ENCODE measurements at places on chromosomes 2 and 18.

DNA sequence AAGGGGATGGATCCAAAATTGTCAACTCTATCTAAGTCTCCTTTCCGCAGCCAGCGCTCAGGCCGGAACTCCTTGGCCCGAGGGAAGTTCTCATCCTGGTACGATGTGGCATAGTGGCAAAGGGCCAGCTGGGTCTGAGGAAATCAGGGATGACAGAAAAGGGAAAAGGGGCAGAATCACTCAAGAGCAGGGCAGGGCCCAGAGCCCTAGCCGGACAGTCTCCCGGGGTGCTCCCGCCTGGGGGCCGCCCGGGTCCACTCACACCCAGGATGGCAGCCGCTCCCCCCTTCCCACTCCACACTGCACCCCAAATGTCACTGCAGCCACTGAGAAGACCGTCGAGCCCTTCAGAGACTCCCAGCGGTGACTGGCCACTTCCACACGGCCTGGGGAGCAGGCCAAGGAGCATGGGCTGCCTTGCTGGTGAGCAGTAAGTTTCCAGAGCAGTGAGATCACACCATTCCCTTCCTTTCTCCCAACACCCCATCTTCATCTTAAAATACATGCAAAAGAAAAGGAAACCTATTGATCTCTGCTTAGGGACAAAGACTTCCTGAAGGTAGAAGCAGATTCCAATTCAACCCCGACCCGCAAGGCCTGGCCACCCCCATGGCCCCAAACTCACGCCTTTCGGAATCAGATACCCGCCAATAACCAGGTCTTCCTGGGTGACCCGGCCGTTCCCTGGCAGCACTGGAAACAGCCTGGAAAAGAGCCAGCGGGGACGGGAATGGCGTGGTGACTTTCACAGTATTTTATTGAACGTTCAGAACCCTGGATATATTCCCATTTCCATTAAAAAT, 26.7 kb downstream of the CYP27C1 start:
- DNase-seq: no peak

- DNase-seq: no peak
Measured at GRCh38 chr2:23118313-23118712, 266.7 kb upstream of the KLHL29 start.

DNA sequence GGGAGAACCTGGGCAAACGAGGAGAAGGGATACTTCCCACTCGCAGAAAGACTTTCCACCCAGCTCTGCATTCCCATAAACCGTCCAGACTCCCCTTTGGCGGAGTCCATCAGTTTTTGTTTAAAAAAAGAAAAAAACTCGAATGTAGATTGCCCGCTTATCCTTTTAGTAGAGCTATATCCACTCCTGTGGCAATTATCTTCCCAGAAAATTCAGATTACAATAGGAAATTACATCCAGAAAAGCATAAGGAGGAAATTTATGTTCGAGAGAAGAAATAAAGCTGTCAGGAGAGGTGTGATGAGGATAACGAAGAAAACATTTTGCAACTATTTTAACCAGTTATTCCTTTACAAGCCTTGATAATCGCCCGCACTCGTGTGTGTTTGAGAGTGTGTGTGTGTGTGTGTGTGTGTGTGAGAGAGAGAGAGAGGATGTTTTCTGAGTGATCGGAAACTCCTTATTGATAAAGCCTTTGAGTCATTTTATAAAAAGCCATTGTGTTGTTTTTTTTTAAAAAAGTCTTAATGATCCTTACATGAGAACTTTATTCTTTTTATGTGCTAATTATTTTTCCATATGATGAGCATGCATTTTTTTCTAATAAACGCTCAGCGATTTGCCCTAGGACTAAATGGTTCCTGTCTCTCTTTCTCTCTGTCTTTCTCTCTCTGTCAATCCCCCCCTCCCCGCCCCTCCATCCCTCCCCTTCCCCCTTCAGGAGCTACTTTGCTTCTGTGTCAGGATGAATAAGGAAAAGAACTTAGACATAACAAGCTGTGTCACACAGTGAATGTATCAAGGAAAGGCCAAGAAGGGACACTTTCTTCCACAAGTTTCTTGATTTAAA, 1.1 kb upstream of the PPP3R1 start:
- DNase-seq: peak; percentile 65

DNA sequence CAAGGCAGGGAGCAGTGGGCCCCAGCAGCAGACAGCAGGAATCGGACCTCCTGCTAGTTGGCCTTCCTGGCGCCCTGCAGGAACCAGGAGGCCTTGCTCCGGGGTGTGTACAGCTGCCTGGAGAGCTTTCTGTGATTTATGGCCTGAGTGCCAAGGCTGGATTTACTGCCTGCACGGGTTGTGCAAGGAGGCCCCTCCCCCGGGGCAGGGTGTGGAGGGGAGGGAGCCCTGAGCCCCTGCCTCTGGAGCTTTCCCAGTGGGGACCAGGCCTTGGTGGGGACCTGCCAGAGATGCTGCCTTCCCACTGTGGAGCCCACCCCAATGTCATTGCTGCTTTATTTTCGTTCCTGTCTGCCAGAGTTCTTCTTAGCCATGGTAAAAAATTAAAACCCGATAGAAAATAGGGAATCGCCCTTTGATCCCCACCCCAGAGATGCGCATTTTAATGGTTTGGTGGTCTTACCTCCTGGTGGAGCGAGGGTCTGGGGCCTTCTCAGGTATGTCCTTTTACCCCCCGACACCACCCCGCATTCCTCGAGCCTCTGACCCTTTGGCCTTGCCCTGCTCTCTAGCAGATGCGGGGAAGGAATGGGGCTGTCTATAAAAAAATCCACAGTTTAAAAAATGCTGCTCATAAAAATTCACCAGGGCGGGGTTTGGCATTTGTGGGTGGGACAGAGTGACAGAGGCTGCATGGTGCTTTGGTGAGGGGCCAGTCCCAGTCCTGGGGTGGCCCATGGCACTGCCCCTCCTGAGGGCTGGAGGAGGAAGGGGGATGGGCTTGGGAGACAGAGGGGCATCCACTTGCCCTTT, 6.9 kb upstream of the RALB start:
- DNase-seq: no peak

GRCh38 chr18:57084331-57085271, 62.3 kb upstream of the BOD1L2 start:
- DNase-seq: no peak

GRCh38 chr2:235642446-235643098, 148.7 kb downstream of the AGAP1 start:
- no peak for DNase-seq

DNA sequence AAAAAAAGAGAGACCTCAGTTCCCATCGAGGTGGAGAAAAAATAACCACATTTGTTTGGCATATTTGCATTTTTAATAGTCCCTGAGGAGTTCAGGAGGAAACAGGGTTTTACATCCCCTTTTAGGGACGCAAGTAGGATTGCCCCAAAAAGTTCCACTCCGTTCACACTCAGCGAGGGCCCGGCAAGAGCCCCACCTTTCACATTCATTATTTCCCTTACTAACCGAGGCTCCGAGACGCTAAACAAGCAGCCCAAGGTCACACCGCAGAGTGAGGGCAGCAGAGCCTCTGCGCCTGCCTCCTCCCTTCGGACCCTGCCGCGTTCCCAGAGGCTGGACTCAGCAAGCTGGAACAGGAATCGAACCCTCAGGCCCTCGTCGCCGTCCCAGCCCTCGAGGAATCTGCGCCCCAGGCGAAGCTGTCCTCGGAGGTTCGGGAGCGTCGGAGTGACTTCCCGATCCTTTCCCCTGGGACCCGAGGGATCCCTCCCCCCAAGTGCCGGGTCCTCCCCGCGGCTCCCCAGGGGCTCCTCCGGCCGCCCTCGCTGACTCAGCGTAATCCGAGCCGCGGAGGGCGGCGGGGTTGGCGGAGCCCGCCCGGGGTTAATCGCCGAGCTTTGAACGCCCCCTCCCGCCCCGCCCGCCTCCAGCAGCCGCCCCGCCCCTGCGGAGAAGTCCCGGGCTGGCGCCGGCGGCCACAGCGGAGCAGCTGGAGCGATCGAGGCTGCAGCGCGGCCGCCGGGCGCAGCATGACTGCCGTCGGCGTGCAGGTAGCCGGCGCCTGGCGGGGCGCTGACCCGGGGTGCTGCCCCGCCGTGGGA, at the start of gene TMEM37:
TMEM37 (plus strand) TSS at position 700 of the 821 bp plus-strand sequence; CDS start at position 750, 50 bp downstream.
- DNase-seq: no peak

GRCh38 chr18:12580630-12581342, 77.1 kb downstream of the SPIRE1 start:
- no peak for DNase-seq

DNA sequence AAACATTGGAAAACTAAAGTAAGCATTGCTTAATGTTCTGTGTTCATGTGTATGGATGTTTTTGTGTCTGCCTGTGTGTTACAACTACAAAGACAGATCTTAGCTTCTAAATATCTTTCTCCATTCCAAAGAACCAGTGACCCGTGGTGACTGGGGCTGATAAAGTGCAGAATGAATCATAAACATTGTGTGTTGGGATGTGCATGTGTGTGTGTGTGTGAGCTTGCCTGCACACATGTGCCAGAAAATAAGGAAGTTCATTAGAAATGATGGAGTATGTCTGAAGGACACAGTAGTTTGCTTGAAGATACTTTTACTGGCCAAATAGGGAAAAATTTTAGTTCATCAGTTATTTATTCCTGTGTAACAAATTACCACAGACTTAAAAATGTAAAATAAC, 756.6 kb upstream of the CELF4 start:
- DNase-seq: no peak

GRCh38 chr2:75560768-75561565, at the start of gene EVA1A:
Gene EVA1A, minus strand, starts transcription at chr2:75560939. Its CDS starts 42,799 bp downstream, at chr2:75518140.
- DNase-seq: no peak

DNA sequence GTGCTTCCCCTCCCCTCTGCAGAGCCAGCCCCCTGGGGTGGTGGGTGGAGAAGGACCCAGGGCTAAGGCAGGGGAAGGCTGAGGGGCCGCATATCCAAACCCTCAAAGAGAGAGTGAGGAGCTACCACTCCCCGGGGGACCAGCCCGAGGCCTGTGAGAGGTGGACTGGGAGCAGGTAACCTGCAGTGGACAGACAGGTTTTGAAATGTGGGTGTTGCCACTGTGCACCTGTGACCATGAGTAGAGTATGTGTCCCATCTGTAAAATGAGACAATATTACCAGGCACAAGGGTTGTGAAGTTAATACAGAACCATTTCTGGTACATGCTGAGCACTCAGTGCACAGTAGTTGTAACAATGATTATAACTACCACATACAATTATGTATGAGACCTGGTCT, 51.2 kb upstream of the POMC start:
- no peak for DNase-seq

DNA sequence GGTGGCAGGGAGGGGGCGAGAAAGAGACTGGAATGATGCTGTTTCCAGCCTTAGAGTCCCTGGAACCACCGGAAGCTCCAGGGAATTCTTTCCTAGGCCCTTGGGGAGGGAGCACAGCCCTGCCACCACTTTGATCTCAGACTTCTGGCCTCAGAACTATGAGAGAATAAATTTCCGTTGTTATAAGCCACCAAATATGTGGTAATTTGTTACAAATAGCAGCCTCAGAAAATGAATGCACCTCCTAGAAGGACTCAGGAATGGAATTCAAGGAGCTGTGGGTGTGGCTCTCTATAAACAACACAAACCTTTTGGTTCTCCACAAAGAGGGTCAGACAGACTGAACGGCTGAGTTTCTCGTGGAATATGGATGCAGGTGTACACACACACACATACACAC, 144.5 kb downstream of the ACKR3 start:
- DNase-seq: no peak

DNA sequence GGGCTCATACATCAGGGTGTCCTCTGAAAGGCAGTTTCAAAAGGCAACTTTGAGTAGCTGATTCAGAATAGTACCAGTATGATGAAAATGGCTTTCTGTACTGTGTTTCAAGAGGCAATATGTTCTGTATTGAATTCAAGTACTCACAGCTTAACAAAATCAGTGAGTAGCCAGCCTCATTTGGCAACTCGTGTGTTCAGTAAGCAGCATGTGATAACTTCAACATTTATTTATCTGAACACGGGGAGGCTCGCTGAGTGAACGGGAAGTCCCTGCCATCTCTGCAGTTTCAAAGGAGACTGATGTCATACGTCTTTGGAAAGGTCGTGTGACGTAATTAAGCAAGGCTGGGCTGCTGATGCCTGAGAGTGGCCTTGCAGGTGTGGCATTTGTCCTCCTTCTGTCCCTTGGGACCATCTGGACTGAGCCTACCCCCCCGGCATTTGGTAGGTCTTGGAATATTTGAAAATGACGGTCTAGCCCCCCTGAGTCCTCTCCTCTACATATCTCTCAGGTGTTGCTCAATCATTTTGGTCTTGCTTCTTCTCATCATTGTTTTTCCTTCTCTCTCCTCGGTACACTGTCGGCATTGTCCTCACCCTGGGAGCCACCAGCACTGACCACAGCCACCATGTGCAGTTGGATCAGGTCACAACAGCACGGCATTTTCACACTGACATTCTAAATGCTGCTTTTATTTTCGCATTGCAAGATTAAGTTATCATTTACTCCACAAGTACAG, 62.8 kb downstream of the SMIM21 start:
- no peak for DNase-seq

GRCh38 chr2:159199761-159200465, 86.6 kb downstream of the WDSUB1 start:
- DNase-seq: no peak

GRCh38 chr2:46200861-46201605, 96.2 kb upstream of the EPAS1 start:
- no peak for DNase-seq

GRCh38 chr18:11834772-11835171, 16.4 kb upstream of the CHMP1B start:
- DNase-seq: no peak
